ENCODE measurements at places on chromosomes 3 and 15.

GRCh38 chr3:160812304-160812703, 56.3 kb downstream of the PPM1L start:
- no peak for DNase-seq

GRCh38 chr3:182895513-182896112, 84.7 kb downstream of the DCUN1D1 start:
- no peak for DNase-seq

- DNase-seq: peak; percentile 8
Measured at GRCh38 chr3:69930564-69930963, 69.0 kb upstream of the SAMMSON start.

DNA sequence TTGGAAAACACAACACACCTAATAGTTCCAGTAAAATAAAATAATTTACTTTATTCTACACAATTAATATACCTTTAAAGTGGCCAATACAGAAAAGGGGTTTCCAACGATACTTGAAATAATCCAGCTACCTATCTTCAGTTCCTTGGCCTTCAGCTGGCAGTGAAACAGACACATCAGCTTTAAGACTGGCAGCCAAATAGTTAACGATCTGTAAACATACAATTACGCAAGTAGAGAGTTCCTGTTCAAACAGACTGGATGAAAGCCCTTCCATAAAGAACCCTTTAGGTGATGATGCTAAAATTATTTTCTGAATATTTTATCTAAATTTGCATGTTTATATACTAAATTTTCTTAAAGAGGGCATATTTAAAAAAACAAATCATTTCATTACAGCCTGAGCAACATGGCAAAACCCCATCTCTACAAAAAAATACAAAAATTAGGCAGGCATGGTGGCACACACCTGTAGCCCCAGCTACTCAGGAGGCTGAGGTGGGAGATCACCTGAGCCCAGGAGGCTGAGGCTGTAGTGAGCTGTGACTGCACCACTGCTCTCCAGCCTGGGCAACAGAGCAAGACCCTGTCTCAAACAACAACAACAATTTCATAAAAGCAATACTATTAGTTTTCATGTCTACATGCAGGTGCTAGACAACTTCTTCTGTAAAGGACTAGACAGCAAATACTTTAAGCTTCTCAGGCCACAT, 12.9 kb downstream of the DYNC1LI1 start:
- DNase-seq: no peak

DNA sequence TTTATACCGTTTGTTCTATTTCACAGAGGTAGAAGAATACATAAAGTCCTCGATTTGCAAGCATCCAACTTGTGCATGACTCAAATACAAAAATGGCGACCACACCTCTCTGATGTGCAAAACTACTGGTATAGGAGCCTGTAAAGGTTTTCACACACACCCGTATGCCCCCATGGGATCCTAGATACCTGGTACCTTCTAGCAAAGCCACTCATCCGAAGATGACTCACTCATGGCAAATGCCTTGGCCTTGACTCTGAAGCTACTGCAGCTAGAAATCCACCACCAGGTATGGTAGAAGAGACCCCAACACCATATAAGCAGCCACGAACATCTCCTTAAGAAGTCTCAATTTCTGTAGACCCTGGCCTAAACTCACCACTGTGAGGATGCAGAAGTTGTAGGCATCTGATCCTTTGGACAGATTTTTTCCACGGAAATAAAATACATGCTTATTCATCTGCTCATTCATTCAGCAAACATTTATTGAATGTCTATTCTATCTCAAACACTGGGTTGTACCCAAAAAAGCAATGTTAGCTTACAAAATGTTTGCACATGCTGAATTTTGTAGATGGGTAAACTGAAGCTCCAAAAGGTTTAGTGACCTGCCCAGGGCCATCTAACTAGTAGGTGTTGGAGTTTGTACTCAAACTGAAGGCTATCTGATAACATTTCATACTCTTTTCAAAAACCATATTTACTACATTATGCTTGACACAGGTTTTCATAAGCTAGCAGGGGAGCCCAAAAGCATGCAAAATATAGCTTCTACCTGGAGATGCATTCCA, 158.8 kb downstream of the RORA start:
- no peak for DNase-seq

GRCh38 chr3:134611516-134611915, 39.3 kb downstream of the KY start:
- no peak for DNase-seq

GRCh38 chr15:81126892-81127291, 7.2 kb upstream of the CFAP161 start:
- DNase-seq: no peak

DNA sequence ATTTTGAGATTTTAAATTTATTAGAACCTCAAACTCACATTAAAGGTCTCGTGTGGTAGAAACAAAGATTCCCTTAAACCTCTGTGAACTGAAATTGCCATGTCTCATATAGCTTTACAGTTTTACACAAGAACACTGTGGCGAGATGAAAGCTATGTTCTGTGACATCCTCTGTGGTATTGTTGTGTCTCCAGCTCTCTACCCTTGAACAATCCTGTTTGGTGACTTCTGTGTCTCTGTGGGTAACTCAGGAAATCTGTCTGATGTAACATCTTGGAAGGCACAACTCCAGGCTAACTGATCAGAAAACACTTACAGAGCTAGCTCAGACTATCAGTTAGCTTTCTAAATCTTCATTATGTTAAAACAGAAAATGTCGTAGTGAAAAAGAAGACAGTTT, 318.8 kb upstream of the GBE1 start:
- peak; percentile 22 for DNase-seq

- DNase-seq: no peak
Measured at GRCh38 chr3:25335356-25335755, 92.7 kb upstream of the RARB start.

DNA sequence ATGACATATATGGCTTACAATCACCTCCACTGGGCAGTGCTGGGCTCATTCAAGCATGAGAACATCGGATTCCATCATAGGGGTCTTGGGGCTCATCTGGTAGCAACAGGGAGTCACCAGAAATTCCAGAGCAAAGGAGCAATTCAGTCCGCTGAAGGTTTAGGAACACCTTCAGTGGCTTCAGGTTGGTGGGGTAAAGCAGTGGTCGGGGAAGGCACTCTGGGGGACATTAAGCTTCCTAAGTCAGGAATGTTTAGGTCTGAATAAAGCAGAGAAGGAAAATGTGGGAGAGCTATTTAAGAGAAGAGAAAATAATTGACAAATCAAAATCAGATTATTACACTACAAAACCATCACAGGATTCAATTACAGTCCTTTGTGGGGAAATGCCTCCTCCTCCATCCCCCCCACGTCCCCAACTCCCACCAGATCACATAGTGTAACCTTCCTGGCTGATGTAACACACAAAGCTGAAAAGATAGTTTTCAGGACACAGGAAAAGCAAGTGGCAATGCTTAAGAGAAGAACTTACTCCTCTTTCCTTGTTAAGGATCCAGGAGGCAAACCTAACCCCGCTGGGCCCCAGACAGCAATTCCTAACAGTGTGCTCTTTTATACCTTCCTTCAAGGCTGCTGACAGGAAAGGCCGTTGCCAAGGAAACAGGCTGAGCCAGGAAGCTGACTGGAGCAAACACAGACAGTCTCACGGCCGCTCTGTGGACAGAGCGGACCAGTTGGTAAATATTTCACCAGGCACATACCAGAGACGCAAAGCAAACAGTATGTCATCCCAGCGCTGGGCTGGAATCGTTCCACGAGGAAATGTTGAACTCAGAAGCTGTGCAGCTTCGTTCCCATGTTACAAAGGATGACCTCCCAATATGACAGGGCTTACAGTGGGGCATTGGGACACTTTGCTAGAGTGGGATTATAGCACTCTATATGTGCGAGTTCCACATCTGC, 57.5 kb upstream of the LMCD1 start:
- peak; percentile 98 for DNase-seq

DNA sequence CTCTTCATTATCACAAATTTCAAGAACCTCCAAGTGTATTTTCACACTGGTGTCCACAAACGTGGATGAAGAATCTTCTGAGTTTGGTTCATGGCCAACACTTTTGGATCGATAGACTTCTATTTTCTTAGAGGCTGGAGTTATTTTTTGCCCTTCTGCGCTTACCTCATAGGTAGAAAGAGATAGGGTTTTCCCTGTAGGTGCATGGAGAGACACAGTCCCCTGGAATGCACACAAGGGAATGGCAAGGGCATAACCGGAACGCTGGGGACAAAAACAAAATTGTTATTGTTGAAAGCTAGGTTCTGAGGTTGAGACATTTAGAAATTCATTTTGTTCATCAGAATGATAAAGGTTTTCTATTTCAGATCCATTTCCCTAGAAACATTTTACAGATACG, 13.7 kb upstream of the DHX36 start:
- DNase-seq: no peak

DNA sequence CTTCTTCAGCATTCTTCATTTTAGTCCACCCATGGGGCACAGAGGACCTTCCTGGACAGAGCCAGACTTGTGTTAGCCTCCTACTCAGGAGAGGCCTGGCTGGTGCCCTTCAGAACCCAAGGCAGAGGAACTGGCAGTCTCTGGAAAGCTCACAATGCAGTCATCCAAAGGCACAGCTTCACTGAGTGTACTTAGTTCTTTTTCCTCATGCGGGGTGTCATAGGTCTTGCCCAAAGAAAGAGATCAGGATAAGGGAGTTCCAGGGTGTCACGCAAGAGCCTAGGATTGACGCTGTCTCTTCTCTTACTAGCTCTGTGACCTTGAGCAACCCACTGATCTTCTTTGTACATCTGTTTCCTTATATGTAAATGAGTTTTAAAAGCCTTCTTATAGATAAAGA, 58.7 kb downstream of the CD200 start:
- DNase-seq: no peak

DNA sequence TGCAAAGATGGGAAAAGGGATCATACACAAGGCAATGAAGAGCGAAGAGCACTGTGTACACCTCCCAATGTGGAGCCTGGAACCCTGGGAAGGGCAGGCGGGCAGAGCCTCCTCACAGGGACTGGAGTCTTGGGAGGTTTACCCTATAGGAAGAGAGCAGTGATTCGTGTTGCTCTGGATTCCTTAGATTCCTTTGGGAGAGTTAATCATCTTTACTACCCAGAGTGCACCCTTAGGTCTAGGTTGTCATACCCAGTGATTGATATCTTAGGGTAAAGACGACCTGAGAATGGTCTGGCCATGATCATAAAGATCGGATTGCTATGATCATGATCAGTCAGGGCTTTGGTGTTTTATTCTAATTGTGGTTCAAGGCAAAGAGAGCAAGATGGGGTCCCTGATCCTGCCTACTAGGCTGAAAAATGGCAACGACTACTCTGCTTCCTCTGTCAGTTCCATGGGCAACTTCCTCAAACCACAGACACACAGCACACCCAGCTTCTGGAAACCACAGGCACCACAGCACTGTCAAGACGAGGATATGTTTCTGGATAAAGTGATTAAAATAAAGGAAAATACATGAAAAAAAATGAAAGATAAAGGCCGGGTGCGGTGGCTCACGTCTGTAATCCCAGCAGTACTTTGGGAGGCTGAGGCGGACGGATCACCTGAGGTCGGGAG, 20.4 kb upstream of the MAP6D1 start:
- DNase-seq: peak; percentile 46

- DNase-seq: no peak
Measured at GRCh38 chr3:12179441-12179840, 20.7 kb upstream of the TIMP4 start.

DNA sequence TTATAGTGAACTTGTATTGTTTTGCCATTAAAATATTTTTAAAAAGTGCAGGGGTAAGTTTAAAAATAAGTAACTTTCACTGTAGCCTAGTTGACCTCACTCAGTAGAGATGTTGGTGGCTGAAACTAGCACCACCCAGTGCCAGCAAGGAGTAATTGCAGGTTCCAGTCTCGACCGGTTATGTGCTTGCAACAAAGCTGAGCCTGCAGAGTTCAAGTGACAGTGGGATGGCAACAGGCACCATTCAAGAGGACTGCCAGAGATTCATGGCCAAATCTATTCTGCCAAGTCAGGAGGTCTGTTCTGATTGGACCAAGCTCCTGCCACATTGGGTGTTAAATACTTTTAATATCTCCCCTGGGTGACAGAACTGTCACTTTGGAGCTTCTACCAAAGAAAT, 2.7 kb downstream of the ADAMTS7 start:
- DNase-seq: no peak

- DNase-seq: no peak
Measured at GRCh38 chr15:48596415-48596814, 49.1 kb downstream of the FBN1 start.

DNA sequence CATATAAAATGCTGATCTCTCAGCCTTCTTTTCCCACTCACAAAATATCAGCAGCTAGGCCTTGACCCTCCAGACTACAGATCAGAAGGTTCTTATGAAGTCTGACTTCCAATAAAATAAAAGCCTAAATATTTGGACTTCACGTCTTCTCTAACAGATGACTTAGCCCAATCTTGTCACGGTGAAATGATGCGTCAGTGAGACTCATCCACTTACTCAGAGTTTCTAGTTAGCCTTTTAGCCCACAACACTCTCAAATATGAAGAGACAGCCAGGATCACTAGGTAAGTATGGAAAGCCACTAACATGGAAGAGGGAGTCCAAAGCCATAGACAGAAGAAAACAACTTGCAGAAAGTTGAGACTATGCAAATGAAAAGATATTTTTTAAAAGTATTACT, 601.2 kb downstream of the PYDC2 start:
- peak; percentile 71 for DNase-seq

GRCh38 chr15:43218908-43219706, 1.7 kb downstream of the EPB42 start:
- peak; percentile 93 for DNase-seq

- DNase-seq: no peak
Measured at GRCh38 chr15:35876762-35877161, 330.8 kb upstream of the DPH6 start.

GRCh38 chr15:60713119-60714084, 234.5 kb upstream of the ICE2 start:
- DNase-seq: no peak

GRCh38 chr15:85337425-85338074, 42.9 kb upstream of the AKAP13 start:
- DNase-seq: peak; percentile 76

GRCh38 chr15:74882528-74882927, 7.3 kb upstream of the MPI start:
- DNase-seq: no peak

DNA sequence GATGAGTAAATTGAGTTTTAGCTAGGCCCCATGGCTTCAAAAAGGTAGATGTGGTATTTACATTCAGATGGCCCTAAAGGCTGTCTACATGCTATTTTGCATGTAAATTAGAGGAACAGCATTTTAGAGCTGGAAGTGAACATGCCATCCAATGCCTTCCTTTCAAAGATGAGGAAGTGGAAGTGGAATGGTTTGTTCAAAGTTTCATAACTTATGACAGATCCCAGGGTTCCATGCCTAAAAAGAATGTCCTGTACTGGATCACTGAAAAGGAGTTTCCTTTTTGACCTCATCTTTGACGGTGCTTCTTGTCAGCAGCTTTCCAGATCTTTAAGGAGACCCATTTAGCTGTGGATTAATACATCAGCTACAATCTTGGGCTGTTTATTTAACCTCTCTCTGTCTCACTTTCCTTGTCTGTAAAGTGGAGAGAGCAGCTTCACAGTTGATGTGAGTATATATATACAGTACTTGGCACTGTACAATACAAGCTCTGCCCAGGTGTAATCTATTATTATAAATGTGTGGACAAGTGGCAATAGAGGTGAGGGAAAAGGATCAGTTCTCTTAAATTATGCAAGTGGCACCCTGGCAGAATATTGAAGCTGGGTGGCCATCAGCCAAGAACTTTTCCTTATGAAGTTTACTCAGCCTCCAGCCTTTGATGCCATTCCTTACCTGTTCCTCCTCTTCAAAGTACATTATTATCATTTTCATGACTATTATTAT, 68.7 kb upstream of the GOLGA8B start:
- no peak for DNase-seq

GRCh38 chr3:57951066-57951882, 56.9 kb upstream of the FLNB start:
- peak; percentile 94 for DNase-seq

All from M059J (cell line).